AG20443 (cell line): ENCODE measurements at places on chromosomes 6 and 20.
A peak's percentile ranks its signal among the peaks of the same experiment; 100 is the strongest.

DNA sequence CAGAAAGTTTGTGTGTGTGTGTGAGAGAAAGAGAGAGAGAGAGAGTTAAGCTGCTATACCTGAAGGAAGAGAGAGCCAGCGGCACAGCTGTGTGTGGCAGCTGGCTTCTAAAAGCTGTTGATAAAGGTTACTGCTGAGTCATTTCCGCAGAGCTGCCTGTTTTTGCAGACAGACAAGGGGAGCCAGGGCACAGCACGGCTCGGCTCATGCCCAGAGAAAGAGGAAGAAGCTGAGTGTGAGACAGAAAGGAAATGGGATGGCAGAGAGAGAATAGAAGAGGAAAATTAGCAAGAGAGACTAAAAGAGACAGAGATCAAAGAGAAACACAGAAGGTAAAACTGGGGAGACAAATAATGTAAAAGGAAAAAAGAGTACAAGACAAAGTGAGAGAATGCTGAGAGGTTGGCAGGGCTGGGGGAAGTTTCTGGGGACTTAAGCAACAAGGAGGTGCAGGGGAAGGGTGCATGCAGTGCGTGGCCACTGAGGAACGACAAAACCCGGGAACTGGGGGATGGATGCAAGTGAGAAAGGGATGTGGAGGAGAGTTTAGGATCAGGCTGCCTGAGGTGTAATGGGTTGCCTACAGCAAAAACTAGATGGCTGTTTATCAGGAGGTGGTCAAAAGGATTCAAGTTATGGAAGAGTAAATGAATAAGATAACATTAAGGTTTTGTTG is 22.7 kb downstream of the HLA-A start:
- DNase-seq: peak; percentile 69

GRCh38 chr20:16100111-16100510 is 473.1 kb downstream of the KIF16B start:
- DNase-seq: no peak

- no peak for DNase-seq
These were observed 65.0 kb upstream of the XRN2 start for GRCh38 chr20:21237956-21238799.

- no peak for DNase-seq
These were observed 648 bp upstream of the BACH2 start for GRCh38 chr6:90297115-90297866.
